EH (cell line): ENCODE measurements at places on chromosomes 16 and 17.
A peak's percentile ranks its signal among the peaks of the same experiment; 100 is the strongest.

GRCh38 chr17:12459736-12460135, 206.0 kb upstream of the MYOCD start:
- DNase-seq: peak; percentile 85

GRCh38 chr16:58062821-58063220, 37.3 kb downstream of the MMP15 start:
- DNase-seq: no peak

DNA sequence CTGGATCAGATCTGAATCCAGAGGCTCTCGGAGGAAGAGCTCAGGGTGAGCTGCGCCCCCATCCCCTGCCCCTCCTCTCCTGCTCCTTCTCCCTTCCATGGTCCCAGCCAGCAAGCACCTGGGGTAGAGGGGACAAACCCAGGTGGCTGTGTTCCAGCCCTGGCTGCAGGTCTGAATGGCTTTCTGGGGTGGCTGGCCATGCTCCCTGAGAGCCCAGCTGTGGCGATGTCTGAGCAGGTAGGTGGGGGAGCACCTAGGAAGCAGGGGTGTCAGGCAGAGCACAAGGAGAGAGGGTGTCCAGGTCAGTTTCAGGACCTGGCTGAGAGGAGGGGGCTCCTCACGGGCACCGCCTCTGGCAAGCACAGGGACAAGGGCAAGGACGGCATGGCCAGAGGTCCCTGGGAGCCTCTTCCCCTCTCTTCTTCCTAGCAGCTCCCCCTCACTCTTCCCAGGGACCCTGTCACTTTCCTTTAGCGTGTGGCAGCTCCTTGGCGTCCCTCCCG, 310.0 kb downstream of the SEC14L1 start:
- DNase-seq: no peak

- DNase-seq: no peak
These were observed 221.9 kb upstream of the GSE1 start for GRCh38 chr16:85391175-85391707.

- DNase-seq: no peak
These were observed 10.8 kb downstream of the RBFOX3 start for GRCh38 chr17:79600071-79600470.

DNA sequence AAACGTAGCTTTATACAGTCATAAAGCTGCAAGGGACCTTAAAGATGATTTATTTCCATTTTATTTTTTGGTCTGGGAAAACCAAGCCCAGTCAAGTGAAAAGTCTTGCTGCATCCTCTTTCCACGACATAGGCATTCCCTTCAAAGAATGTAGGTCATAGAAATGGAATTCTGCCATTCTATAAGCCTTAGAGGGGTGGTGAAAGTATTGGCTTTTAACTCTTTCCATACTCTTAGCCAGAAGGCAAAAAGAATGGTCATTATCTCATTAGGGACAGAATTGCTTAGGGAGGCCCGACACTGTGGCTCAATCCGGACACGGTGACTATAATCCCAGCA, 7.9 kb upstream of the MSL1 start:
- peak; percentile 76 for DNase-seq

DNA sequence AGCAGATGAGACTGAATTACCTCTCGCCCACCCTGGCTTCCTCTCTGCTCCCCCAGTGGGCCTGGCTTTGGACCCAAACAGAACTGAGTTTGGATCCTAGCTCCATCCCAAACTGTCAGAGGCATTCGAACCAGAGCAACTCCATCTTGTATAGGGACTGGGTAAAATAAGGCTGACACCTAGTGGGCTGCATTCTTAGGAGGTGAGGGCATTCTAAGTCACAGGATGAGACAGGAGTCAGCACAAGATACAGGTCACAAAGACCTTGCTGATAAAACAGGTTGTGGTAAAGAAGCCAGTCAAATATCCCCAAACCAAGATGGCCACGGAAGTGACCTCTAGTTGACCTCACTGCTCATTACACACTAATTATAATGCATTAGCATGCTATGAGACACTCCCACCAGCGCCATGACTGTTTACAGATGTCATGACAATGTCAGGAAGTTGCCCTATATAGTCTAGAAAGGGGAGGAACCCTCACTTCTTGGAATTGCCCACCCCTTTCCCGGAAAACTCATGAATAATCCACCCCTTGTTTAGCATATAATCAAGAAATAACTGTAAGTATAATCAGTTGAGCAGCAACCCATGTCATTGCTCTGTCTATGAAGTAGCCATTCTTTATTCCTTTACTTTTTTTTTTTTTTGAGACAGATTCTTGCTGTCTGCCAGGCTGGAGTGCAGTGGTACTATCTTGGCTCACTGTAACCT, 44.4 kb downstream of the LYRM1 start:
- peak; percentile 59 for DNase-seq

DNA sequence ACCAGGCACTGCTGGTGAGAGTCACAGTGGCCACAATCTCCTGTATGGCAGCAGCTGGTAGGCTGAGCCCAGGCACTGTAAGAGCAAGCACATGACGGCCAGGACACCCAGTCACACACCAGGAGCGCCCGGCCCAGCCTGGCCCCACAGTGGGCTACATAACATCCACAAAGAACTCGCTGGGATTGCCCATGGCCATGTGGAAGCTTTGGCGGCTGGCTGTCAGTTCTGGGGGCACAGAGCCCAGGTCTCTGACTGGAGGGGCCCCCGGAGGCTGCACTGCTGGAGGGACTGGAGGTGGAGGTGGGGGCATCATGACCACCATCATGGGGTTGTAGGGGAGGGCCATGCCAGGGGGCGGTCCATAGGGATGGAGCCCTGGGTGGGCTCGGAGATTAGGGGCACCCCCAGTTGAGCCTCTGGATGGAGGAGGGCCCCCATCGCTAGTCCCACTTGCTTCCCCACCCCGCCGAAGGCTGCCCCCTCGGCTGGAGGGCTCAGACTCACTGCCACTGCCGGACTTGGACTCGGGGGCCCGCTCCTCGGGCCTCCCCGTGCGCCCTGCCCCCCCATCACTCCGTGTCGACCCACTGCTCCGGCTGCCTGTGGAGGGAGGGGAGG, 6.1 kb downstream of the ACADVL start:
- no peak for DNase-seq

GRCh38 chr16:56048425-56049105, 142.7 kb upstream of the GNAO1 start:
- no peak for DNase-seq

GRCh38 chr16:87674419-87674818, 72.1 kb downstream of the JPH3 start:
- no peak for DNase-seq

DNA sequence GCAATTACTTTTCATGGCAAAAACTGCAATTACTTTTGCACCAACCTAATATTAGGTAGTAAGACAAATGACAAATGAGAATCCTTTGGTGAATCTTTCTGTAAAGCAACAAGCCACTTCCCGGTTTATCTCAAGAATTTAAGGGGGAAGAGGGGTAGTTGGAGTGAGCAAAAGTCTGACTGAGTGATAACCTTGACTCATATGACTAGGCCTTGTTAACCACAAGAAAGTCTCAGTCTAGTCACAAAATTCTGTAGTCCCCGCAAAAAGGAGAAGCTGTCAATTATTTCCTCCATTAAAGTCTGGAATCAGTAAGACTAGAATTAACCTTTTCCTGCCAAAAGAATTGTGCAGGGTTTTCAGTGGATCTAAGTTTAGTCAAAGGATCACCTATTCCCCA, 72.2 kb upstream of the GNAO1 start:
- DNase-seq: no peak

DNA sequence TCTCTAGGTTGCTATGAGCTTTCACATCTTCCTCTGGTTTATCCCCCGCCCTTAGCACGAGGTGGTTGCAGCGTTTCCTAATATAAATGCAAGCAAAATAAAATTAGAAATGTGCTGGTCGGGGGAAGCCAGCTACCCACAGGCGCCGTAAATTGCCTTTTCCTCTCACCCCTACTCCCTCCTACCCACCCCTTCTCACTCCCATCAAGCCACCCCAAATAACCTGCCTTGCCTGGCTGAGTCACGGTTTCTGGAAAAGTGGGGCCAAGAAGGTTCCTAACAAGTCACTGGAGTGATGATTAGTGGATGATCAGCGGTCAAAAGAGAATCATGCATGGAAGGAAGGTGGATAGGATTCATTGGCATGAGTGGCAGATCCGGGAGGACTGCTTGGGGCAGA, 120.9 kb upstream of the RBFOX1 start:
- no peak for DNase-seq

DNA sequence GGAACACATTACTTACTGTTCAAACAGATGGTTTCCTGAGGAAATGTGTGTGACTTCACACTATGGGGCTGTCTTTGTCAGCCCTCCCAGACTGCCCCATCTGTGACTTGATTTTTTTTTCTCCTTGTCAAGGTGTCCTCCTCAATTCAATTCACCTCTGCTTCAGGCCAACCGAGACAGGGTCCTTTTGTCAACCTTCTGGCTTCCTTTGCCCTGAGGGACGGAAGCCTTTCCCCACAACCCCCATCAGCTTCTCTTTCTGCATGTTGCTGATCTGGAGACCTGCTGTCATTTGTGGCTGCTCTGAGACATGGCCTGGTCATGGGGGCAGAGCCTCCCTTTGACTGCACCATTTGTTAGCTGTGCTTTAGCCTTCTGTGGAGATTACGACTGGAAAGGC, 21.3 kb upstream of the RGS9 start:
- DNase-seq: no peak

- no peak for DNase-seq
These were observed 19.9 kb upstream of the MMD start for GRCh38 chr17:55441544-55441943.

- DNase-seq: peak; percentile 45
These were observed 37.8 kb downstream of the KLHDC4 start for GRCh38 chr16:87728026-87728425.

DNA sequence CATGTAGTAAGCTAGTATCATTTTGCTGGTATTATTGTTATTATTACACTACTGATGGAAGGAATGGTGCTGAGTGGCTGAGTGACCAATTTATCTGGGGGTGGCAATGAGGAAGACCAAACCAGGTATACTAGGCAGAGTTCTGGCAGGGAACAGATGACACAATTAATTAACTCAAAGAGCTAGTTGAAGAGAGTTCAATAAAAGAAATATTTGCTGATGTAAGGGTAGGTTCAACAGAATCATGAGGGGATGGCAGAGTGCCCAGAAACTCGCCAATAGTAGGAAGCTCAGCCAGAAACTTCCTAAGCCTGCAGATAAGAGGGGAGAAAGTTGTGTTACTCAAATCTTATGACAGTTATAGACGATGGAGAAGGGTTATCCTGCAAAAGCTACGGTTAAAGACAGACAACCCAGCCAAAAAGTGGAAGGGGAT, 352.5 kb downstream of the KCNJ2 start:
- no peak for DNase-seq

GRCh38 chr16:1378804-1379303, 27.1 kb downstream of the GNPTG start:
- peak; percentile 87 for DNase-seq

DNA sequence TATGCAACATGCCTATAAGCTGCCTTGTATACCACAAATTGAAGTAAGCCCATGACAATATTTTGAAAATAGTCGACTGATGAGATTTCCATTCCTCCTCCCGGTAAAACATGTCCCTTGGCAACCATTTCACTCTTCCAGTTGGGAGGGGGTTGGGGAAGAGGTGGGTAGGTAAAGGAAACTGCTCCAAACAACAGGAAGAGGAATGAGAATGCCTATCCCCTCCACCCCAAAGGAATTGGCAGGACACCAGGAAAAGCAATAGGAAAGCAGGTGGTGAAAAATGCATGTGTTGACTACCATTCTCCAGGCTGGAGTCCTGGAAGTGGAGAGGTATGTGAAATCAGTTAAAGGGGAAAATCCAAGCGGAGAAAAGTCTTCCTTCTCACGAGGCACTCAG, 455.9 kb upstream of the PSMD7 start:
- DNase-seq: no peak

- DNase-seq: no peak
These were observed 10.7 kb upstream of the MRPS23 start for GRCh38 chr17:57860414-57860999.

DNA sequence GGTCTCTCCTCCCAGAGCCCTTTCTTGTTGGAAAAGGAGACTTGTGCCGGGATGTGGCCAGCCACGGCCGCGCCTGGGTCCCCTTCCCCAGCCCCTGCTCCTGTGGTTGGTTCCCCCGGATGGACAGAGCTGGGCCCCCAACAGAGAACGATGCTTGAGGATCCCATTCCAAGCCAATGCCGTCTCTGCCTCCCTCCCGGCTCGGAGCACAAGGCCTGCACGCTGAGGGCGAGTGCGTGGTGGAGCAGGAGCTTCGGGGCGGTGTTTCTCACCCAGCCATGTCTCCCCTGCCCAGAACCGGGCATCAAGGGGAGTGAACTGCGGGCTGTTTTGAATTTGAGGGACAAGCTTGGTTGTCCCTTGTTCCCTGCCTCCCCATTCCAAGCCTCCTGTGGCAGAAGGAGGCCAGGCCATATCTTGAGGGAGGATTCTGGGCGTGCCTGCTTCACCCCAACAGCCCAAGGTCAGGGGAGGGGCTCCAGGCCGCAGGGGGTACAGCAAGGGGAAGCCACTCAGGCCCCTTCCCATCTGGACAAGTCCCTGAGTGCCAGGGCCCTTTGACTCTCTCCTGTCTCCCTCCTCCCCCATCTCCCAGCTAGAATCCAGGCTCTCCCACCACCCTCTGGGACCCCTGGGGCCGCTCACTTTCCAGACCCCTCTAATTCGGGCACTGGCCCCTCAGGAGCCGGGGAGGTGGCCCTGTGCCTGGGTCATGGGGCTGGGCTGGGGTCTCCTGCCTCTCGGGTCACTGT, 43.6 kb downstream of the SOCS3 start:
- no peak for DNase-seq

DNA sequence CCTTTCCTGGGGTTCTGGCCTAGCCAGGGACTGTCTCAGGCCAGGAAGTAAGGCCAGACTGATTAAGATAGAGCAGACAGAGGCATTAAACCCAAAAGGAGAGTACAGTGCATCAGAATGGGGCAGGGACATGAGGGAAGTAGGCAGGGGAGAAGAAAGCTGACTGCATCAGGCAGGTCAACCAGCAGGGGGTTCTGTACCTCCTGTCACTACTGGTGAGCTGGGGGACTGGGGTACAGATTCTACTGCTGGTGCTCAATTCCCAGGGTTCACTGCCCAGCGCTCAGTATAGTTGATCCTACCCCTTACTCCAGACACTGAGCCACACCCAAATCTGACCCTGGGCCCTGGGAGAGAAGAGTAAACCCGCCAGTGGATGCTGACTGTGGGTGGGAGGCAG, 12.9 kb upstream of the MTMR4 start:
- no peak for DNase-seq

GRCh38 chr17:73156887-73157520, 7.8 kb upstream of the SSTR2 start:
- no peak for DNase-seq

GRCh38 chr16:47366228-47366627, 94.6 kb downstream of the ITFG1 start:
- no peak for DNase-seq

DNA sequence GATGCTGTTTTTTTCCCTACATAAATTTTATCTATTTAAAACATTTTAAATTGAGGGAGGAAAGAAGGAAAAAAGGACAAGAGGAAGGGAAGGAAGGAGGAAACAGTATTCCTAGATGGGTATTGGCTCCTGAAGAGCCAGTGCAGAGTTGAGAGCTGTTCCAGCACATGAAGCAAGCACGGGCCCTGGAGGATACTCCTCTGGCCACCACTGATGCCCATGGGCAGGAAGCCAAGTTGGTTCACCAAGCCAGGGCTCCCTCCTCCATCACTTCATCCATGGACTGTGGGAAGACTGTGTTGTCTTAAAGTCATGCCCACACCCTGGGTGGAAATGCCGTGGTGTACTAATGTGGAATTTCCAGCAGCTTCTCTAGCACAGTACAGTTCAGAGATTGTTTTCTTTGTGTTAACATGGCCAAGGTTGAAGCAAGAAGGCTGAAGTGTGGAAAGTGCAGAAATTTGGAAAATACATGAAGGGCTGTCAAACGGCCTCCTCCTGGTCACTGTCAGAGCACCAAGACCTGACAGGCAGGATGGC, 23.9 kb upstream of the NOS2 start:
- no peak for DNase-seq

- no peak for DNase-seq
These were observed 98.2 kb downstream of the CYLD start for GRCh38 chr16:50839920-50840729.
